Hematopoietic multipotent progenitor cell (in vitro differentiated cells): ENCODE measurements at places on chromosomes 3 and 15. TPM values are rescaled to one million over a fixed set of nuclear protein-coding genes. Genes with fewer than 3 reads are reported as not detected.

The COL8A1 gene
- not detected for total RNA-seq

GRCh38 chr15:74253211-74253921, 17.2 kb downstream of the CCDC33 start:
- no peak for DNase-seq

The ADAMTS17 gene
- under 0.01 TPM for total RNA-seq

DNA sequence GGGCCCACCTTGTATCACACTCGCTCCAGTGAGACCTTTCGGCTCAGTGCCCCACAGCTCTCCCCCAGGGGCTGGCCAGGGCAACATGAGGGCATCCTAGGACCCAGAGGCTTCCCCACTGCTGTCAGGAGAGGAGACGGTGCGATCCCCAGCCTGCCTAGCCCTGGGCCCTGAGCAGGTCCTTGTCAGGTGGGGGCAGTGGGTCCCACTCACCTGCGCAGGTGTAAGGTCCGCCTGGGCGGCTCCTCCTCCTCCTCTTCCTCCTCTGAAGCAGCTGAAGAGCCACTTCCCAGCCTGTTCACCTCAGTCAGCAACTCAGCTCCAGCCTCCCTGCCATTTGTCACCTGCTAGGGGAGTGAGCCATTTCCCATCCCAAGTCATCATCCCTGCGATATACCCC, 9.6 kb downstream of the KIF7 start:
- no peak for DNase-seq

The UBE2E2 gene
- total RNA-seq: 2.2 TPM

DNA sequence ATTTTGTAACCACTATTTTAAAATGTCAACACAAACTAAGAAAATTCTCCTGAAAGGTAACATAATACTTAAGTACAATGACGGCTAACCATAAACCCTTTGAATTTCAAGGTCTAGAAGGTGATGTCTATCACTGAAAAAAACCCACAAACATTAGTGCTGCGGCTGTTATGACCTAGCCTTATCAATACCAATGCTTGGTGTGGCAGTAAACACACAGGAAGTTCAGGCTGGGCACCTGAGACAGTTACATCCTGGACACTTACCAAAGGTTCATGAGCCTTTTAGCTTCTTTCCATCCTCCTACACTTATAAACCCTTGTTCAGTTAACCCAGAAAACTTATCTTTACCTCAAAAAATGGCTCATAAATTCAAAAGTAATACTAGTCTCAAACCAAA, 5.8 kb downstream of the HSPBAP1 start:
- DNase-seq: no peak

DNA sequence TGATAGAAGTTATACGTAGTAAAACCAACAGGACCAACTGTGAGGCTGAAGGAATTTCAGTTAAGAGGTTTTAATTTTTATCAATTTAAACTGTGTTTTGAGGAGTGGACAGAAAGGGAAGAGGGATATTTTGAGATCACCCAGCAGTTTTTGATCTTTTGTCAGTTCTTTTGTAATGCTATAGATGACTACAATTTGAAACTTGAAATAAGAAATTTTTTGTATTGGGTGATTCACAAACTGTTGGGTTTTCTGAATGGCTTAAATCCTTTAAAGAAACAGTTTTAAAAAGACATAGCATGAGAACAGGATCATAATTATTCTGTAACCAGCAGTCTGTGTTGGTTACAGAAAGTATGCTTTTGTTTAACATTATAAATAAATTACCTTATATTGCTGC, 67.4 kb downstream of the TCF12 start:
- no peak for DNase-seq

DNA sequence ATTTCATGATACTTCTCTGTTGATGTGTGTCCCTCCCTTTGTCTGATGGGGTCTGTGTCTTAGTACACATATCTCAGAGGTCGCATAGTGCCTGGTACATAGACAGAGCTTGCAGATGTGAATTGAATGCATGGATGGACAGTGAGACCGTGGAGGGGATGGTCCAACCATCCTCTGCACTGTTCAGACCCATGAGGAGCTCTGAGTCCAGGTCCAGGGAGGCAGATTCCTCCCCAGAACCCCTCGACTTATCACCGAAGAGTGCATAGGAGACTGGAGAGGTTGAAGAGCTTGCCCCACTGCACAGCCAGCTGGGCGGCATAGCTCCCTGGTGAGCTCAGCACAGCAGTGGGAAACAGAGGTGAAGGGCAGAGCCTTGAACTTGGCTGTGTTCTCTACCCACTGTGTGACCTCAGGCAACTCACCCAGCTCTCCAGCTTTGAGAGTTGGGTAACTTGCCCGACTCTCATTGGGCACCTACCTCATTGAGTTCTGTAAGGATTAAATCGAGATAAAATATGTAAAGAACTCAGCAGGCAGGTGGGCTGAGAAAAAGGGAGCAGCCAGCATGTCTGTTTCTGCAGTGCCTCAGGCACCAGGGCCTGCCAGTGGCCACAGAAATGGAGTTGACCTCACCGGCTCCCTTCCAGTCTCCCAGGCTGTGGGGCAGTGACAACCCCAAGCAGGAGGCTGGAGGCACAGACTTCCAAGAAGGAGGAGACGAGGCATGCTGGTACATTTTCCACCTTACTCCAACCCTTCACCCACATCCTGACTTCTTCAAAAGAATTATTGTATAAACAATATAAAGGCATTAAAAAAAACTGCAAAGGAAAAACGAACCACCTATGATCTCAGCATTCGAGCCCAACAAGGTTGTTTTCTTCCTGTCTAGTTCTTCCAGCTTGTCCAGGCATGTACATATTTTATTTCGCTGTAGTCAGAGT, 54.1 kb upstream of the TFRC start:
- DNase-seq: no peak
